ENCODE measurements at places on chromosomes 2 and 18. TPM values are rescaled to one million over a fixed set of nuclear protein-coding genes. Genes with fewer than 3 reads are reported as not detected.

DNA sequence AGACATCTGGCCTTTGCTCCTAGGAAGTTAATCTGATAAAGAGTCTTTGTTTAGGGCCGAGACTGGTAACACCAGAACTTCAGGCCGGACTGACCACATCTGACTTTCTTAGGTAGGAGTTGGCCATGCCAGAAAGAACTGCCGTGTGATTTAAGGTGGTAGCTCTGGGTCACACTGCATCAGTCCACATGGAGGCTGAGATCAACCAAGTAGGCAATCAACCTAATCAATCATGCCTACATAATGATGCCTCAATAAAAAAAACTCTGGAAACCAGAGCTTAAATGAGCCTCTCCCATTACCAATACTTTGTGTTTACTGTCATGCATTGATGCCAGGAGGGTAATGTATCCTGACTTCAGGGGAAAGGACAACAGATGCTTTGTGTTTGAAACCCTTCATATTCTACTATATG, 44.1 kb upstream of the ORC2 start:
- DNase-seq, result no peak

DNA sequence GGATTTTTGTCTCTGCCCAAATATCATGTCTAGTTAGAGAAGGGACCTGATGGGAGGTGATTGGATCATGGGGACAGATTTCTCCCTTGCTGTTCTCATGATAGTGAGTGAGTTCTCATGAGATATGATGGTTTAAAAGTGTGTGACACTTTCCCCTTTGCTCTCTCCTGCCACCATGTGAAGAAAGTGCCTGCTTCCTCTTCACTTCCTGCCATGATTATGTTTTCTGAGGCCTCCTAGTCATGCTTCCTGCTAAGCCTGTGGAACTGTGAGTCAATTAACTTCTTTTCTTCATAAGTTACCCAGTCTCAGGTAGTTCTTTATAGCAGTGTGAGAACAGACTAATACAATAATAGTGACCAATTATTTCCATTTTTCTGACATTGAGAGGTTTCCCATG, 167.3 kb upstream of the CYRIA start:
- no peak for DNase-seq

GRCh38 chr2:166677996-166678395, 183.9 kb upstream of the SCN7A start:
- DNase-seq, result no peak

The RNASEH1 gene
- 26.2 TPM for total RNA-seq

The NBAS gene
- total RNA-seq, result 32.0 TPM

The BOK gene
- 27.5 TPM for total RNA-seq

The RNU2-63P gene
- total RNA-seq, result not detected

The SIX2 gene
- total RNA-seq, result 6.6 TPM
